H4 (cell line): ENCODE measurements at places on chromosomes 1 and 21. TPM values are rescaled to one million over a fixed set of nuclear protein-coding genes. Genes with fewer than 3 reads are reported as not detected.
A peak's percentile ranks its signal among the peaks of the same experiment; 100 is the strongest.

DNA sequence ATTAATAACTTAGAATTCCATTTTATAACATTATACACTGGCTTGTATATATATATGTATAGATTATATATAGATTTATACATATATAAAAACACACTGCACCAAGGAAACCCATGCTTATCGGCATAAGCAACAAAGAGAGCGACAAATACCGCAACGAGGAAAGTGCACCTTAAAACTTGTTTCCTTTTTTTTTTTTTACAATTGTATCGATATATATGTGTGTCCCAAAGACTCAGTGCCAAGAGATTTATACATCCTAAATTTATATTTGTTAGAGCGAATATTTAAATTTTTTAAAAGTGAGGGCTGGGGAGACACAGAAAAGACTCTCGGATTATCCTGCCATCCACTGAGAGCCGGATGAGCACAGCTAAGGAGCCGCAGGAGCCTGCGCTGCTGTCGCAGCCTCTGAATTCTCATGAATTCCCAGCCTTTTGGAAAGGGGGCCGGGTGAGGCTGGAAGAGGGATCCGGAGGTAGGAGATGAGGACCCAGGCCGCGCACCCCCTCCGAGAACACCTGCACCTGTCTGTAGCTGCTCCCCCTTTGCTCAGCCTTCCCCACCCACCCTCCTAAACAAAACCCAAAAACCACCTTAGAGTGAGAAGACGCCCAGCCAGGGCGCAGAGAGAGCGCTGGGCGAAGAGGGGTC lies 5.2 kb downstream of the DMRTA2 start:
- DNase-seq, result no peak

- no peak for DNase-seq
These were observed 262.2 kb upstream of the POU3F1 start for GRCh38 chr1:38308780-38309179.

DNA sequence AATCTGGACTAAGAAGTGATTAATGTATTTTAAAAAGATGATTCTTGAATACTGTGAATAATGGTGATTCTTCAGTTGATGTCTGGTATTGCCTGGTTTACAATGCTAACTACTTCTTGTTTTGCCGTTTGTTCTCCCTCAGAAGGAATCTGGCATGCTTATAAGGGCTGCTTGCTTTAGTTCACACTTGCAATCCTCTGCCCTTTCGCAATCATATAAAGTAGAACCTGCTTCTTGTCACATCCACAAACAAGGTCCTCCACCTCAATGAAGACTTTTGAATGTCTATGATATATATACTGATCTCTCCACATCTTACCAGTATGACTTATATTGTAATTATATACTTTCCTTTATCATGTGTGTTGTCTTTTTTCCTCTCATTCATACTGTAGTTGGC lies 92.6 kb downstream of the ADGRL4 start:
- DNase-seq, result no peak

DNA sequence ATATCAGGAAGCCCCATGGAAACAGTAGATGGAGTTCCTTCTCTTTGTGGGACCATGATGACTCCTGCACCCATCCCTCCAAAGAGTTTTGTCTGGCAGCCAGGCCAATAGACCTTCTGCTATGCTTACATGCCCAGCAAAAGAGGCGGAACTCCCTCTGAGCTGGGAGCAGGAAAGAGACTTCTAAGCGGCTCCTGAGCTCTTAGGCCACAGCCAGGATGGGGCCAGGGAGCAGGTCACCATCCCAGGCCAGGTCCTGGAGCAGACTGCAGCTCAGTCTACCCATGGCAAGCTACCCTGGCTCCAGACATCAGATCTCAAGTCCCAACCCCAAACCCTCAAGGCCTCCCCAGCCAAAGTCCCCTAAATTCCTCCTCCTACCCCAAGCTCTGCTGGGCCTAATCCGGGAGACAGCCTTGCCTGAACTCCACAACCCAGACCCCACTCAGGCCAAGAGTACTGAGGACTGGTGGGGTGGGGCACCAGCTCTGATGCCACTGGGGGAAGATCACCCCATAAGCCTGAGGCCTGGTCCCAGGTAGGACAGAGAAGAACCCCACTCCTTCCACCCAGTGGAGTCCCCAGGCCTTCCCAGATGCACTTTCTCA lies 387.9 kb downstream of the MATN1 start:
- no peak for DNase-seq

GRCh38 chr1:43774359-43774758 lies 67.0 kb downstream of the ST3GAL3 start:
- DNase-seq, result peak; percentile 38

- DNase-seq, result no peak
These were observed 34.0 kb upstream of the SLC45A3 start for GRCh38 chr1:205714190-205714905.

- no peak for DNase-seq
These were observed 73.4 kb downstream of the UCK2 start for GRCh38 chr1:165900576-165901380.

DNA sequence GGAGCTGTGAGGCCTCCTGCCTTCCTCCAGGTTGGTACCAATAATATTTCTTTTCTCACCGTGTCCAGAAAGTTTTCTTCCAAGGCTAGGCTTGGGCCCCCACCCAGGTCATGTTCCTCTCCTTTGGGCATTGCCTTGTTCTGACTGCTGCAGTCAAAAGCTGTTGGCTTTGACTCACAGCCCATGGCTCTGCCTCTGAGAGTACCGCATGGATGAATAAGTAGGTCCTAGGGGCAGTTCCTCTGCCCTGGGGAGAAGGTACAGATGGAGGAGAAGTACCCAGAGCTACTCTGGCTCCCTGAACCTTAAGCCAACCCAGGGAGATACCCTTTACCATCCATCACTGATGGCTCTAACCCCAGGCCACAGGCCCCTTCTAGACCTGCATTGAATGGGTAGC lies 115.0 kb downstream of the NAV1 start:
- no peak for DNase-seq

DNA sequence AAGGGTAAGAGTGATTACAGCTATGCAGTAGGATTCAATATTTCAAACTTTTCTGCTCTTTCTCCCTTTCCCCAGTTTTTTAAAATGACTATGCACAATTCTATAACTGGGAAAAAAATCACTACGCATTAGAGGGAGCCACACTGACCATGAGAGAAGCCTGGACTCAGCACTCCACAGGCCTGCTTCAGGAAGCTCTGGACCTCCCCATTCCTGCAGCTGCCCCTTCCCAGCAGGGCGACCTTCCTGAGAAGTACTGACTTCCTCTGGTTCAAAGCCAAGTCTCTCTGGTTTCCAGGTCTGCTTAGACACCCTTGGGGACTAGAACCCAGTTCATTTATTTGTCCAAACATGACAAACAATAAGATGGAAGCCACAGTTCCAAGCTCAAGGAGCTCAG lies 42.0 kb upstream of the CLSTN1 start:
- no peak for DNase-seq

DNA sequence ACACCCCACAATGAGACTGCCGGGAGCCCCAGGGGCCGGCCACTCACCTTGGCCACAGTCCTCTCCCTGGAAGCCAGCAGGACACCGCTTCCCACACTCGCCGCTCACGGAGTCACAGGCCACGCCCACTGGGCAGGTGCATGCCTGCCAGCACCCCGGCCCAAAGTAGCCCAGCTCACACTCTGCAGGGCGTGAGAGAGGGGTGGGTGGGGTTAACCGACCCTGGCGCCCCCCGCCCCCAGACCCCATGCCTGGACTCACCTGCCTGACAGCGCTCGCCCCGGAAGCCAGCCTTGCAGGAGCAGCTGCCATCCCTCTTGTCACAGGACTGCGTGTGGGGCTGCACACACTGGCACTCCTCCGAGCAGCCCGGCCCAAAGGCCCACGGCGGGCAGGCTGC lies 50.7 kb downstream of the ARHGEF16 start:
- no peak for DNase-seq

DNA sequence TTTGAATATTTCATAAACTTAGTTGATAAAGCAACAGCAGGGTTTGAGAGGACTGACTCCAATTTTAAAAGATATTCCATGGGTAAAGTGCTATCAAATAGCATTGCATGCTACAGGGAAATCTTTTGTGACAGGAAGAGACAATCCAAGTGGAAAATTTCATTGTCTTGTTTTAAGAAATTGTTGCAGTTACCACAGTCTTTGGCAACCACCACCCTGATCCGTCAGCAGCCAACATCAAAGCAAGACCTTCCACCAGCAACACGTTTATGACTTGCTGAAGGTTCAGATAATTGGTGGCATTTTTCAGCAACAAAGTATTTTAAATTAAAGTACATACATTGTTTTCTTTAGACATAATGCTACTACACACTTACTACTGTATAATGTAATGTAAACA lies 47.8 kb downstream of the ADGRL4 start:
- no peak for DNase-seq

- DNase-seq, result no peak
These were observed 6.5 kb downstream of the RD3 start for GRCh38 chr1:211485480-211485857.

GRCh38 chr1:177780096-177780700 lies 189.7 kb downstream of the SEC16B start:
- peak; percentile 9 for DNase-seq

- DNase-seq, result no peak
These were observed 442.1 kb upstream of the NR5A2 start for GRCh38 chr1:199585392-199585791.

- no peak for DNase-seq
These were observed 2.9 kb downstream of the OR10J5 start for GRCh38 chr1:159532922-159533321.

DNA sequence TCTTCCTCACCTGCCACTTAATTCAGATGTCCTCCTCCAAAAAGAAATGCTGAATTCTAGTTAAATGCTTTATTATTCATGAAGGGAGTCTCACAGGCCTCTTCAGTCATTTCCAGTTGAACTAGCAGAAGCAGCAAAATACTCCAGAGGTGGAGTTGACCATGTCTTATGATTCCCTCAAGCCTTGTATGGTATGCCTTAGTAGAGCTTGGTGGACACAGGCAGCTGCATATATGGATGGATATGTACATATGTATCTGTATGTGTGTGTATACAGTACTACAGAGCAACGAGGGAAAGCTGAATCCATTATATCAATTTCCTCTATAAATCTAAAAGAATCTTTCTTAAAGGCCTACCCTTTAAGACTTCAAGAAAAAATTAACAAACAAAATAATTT lies 83.6 kb upstream of the HP1BP3 start:
- DNase-seq, result no peak

DNA sequence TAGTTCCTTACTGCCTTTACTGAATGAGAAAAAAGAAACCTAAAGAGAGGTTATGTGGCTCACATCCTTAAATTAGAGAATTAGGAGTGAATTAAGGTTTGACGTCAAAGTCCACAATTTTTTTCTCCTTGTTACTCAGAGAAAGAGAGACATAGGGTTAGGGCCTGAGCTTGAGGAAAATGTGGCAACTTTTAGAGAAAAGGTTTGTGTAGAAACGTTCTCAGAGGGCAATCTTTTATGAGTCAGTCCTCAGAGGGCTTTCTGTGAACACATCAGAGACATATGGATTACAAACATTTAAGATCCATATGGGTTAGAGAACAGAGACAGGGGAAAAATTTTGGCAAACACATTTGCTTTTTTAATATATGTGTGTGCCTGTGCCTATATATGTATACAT lies 242.8 kb downstream of the TGFB2 start:
- DNase-seq, result no peak

DNA sequence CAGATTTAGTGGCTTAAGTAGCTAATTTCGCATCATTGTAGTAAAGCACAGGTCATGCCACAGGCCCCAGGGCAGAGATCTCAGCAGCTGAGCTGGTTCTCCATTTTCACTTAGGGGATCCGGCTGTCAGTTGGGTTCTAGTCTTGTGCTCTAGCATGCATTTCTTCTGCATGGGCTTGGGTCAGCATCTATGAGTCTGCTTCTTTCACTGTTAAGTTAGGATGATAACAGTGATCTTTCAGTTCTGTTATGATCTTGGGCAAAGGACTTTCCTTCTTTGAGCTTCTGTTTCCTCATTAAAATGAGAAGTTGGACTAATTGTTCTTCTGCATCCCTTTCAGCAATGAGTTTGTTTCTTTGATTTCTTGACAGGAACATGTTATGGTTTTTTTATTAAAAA lies 123.6 kb upstream of the DNAH14 start:
- no peak for DNase-seq

DNA sequence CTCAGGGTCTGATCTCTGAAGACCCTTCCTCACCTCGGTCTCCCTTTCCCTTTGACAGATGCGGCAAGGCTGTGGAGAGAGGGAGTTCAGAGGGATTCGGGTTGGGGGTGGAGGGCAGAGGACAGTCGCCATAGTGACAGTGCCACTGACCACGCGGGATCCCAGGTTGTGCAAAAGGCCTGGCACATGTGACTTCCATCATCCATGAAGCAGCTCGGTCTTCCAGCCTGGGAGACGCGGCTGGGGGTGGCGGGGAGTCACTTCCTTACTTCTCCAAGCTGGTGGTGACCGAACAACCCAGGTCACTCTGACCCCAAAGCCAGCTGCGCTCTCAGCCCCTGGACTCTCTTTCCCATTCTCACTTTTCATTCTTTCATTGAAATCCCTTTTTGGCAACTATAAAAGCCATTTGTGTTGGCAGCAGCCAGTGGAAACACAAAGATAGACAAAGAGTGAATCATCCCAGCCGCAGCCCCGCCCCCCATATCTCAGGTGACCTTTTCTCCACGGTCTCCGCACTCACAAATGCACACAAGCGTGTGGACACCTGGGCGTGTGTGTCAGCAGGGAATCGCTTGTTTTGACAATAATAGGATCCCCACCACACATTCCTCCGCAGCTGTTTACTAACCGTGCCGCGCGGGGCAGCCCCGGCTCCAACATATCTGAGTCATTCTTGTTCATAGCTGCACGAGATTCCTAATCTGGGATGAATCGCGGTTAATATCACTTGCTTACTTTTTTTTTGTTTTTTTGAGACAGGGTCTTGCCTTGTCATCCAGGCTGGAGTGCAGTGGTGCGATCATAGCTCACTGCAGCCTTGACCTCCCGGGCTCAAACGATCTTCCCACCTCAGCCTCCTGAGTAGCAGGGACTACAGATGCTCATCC lies 68.3 kb downstream of the DHRS3 start:
- DNase-seq, result peak; percentile 84

GRCh38 chr1:214544791-214545190 lies 6.6 kb downstream of the PTPN14 start:
- no peak for DNase-seq

GRCh38 chr1:151535326-151536271 lies 4.5 kb upstream of the TUFT1 start:
- no peak for DNase-seq

GRCh38 chr1:174928541-174928940 lies 71.2 kb upstream of the CACYBP start:
- no peak for DNase-seq

- no peak for DNase-seq
These were observed 34.9 kb downstream of the PRMT6 start for GRCh38 chr1:107091418-107091817.

Gene PTPRU
- 16.2 and 18.3 TPM in 2 replicates for total RNA-seq

Gene LCE3D
- not detected in 2 replicates for total RNA-seq

Gene DNAH14
- not detected in 2 replicates for total RNA-seq

Gene UBASH3A
- total RNA-seq, result not detected in 2 replicates

Gene ELAPOR1
- 1.1 TPM in 2 replicates for total RNA-seq

Gene TMEM81
- 0.99 TPM in 1 of 2 replicates, not detected in the other for total RNA-seq

Gene GPR52
- not detected in 2 replicates for total RNA-seq

Gene CELA3B
- total RNA-seq, result not detected in 2 replicates

Gene CLIC6
- total RNA-seq, result not detected in 2 replicates

Gene NUAK2
- 0.92 and 1.0 TPM in 2 replicates for total RNA-seq

Gene GREM2
- 0.08 and 0.66 TPM in 2 replicates for total RNA-seq

Gene NPHP4
- 2.4 and 12.0 TPM in 2 replicates for total RNA-seq

Gene RXFP4
- not detected in 2 replicates for total RNA-seq

Gene IL20
- total RNA-seq, result not detected in 2 replicates

Gene FNBP1L
- total RNA-seq, result 13.3 and 14.9 TPM in 2 replicates

Gene ARMH1
- not detected in 2 replicates for total RNA-seq
